Nucleus accumbens (tissue), 56 donors: ENCODE measurements at places on chromosomes 6 and 20.

- DNase-seq: no peak
These were observed 102.7 kb upstream of the AHI1 start for GRCh38 chr6:135600086-135600702.

- DNase-seq: peak; percentile 86
These were observed 670.9 kb downstream of the QKI start for GRCh38 chr6:164085091-164086075.

DNA sequence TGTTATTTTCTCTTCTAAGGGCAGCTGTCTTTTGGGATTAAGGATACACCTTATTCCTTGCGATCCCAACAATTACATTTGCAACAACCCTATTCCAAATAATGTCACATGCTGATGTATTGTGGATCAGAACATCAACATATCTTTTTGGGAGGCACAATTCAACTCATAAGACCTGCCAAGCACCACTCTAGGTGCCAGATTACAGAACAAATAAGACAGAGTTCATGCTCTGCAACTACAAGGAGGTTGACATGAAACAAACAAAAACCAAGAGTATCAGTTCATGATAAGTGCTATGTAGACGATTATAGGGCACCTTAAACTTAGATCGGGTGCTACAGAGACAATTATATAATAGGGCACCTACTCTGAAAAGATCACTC lies 203.2 kb upstream of the SGK1 start:
- no peak for DNase-seq

DNA sequence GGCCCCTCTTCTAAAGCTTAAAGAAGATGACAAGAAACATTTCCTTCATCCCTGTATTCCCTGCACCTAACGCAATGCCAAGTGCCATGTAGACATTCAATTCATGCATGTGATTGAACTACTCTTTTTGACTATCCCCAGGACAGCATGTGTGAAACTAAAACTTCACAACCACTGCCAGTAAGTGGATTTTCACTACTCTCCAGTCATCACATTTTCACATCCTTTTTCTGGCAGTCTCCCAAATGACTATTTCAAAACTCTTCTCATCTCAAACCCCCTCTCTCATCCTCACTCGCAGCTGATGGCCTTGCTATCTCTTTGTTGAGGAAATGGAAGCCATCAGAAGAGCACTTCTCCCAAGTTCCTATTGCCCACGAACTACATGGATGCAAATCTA lies 122.6 kb downstream of the OPRM1 start:
- DNase-seq: no peak

- no peak for DNase-seq
These were observed 4.9 kb downstream of the TNFAIP3 start for GRCh38 chr6:137871831-137872454.

DNA sequence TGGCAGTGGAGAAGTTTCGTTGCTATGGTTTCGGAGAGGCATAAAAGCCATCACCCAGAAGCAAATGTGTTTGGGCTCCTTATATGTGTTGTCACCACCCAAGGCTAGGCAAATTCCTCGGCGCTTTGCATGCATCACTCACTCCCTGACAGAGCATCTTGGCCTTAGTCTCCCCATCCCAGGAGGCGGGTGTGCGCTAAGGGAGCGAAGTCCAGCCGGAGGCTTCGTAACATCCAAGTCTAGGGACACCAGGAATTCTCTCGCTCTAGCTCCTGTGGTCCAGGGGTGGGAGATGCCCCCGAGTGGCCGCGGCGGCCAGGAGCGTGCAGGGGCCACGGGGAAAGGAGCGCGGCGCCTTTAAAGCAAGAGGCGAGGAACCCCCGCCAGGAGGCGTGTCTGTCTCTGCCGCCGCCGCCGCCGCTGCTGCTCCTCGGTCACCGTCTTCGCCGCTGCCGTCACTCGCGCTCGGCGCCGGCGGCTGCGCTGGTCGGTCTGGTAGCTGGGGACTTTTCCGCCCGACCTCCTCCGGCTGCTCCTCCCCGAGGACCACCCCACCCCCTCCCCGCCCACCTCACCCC lies at the start of gene GRIK2:
Gene GRIK2 (plus strand): TSS at position 458 of the 578 bp plus-strand sequence.
- DNase-seq: peak; percentile 56

DNA sequence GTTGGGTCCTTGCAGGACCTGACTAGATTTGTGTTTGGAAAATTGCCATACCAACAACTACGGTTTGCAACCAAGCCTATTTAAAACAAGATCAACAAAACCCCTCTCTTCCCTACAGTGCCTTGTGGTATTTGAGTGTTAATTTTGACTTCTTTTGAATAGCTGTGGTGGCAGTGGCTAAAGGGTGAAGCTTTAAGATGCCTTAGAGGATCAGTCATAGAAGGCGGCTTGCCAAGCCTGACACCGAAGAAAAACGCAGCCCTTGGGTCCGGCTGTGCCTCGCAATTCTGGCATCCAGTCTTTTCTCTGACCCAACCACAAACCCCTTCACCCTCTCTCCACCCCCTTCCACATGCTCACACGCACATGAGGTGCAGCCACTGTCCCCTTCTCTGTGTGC lies 32.6 kb downstream of the BMP6 start:
- no peak for DNase-seq

- DNase-seq: no peak
These were observed 6.0 kb downstream of the HRH3 start for GRCh38 chr20:62214067-62214466.

DNA sequence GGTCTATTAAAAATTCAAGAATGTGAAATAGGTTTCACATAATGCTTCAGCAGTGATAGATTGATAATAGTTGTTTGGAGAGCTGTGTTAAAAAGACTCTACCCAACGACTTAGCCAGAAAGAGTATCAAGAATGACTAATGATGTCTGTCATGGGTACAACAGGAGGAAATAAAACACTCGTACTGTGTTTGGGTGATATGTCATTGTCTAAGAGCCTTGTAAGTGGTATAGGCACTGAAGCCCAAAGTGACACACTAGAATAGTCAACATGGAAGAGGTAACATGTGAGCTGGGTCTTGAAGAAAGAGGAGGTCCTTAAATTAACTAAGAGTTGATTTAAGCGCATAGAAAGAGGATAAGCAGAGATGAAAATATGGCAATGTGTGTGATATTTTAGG lies 471.8 kb upstream of the MAN1A1 start:
- DNase-seq: no peak

GRCh38 chr20:5656126-5656525 lies 94.1 kb upstream of the SHLD1 start:
- DNase-seq: no peak

DNA sequence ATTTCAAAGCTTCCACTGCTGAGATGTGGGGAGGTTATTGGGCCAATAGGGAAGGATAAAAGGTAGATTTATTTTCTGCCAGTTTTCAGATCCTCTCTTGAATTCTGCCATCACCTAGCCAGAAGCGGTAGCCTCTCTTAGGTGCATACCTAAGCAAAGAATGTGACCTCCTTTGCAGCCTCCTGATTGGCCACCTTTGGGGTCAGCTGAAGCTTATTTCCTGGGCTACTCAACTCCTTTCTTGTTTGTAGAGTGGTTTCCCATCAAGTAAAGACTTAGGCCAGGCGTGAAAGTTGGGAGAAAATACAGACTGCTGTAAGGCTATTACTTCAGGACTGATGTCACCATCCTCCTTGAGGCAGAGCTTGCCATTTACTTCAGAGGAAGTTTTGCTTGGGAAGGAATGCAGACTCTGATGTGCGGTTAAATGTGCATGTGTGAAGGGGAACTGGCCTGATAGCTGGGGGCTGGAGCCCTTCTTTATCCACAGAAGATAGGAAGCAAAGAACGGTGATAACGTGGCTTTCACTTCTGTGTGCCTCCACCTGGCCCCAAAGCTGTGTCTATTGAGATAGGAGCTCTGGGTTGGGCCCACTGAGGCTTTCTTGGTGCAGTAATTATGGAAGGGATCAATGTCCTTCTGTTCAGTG lies 70.1 kb downstream of the TRMT11 start:
- DNase-seq: no peak

DNA sequence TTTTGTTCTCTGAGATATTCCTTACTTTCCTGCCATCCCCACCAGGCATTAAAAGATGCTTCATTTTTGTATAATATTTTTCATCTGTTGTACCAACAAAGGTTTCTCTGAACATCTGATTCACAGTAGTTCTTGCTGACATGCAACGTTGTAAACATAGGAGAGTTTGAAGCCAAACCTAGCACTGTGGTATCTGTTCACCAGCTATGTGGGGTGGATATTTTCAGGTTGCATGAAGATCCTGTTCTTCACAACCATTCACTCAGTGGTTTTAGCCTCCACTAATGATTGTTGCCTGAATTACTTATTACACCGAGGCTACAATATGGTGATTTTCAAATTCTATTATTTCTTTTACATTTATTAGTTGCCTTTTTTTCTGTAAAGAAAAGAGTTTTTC lies 56.5 kb downstream of the EYA4 start:
- no peak for DNase-seq

DNA sequence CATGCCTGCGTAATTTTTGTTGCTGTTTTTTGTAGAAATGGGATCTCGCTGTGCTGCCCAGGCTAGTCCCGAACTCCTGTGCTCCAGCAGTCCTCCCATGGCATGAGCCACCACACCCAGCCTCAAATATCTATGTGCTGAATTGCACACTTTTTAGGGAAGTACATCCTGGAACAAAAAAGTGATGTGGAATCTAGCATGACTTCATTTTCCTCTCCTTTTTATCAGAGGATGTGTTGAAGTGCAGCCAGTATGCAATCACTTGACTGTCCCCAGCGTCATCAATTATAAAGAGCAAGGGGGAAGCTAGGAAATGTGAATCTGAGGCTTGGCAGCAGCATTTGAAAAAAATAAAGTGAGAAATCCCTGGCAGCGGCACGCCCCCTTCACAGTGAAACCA lies 6.4 kb upstream of the EXOC2 start:
- no peak for DNase-seq

DNA sequence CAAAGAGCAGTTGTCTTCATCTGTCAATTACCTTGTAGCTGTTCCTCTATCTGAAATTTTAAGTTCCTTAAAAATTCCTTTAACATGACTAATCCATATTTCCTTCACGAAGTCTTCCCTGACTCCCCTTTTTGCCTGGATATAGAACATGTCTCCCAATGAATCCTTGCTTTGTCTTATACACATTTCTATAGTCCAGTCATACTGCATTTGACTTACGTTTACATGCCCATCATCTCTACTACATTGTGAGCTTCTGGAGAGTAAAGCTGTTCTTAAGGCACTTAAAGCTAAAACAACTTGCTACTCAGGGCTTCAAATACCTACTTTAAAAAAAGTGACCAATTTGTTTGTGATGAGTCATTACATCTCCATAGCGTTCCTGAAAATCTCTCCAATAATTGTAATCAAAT lies 4.9 kb downstream of the REV3L start:
- DNase-seq: no peak

DNA sequence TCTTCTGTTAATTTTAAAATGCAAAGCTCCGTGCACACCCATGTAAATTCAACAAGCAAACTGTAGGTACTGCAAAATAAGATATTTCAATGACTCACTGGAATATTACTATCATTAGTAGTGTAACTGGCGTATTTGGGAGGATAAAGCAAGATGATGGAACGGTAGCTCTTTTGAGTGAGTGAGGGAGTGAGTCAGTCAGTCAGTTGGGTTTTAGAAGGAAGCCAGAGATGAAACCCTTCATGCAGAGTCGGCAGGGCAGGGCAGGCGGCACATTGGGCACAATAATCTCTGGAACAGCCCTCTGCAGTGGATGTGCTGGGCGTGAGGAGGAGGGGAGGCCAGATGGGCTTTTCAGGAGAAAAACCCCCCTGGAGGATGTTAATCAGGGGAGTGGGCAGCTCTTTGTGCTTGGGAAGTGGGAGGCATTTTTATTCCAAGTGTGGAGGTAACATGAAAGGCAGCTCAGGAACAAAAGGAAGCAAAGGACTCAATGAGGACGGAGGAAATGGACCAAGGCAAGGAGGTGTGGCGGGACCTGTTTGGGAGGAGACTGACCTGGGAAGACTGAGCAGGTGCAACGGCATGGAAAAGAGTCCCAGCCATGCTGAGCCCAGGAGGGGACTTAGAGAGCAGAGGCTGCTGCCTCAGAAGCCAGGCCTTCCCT lies 171.2 kb downstream of the ZDHHC14 start:
- no peak for DNase-seq

GRCh38 chr6:125818225-125818657 lies 27.5 kb downstream of the NCOA7 start:
- DNase-seq: no peak

- no peak for DNase-seq
These were observed at the start of gene KCNK15 for GRCh38 chr20:44745598-44746366. KCNK15 (plus strand) TSS chr20:44745865; CDS start chr20:44745911, 46 bp downstream.

DNA sequence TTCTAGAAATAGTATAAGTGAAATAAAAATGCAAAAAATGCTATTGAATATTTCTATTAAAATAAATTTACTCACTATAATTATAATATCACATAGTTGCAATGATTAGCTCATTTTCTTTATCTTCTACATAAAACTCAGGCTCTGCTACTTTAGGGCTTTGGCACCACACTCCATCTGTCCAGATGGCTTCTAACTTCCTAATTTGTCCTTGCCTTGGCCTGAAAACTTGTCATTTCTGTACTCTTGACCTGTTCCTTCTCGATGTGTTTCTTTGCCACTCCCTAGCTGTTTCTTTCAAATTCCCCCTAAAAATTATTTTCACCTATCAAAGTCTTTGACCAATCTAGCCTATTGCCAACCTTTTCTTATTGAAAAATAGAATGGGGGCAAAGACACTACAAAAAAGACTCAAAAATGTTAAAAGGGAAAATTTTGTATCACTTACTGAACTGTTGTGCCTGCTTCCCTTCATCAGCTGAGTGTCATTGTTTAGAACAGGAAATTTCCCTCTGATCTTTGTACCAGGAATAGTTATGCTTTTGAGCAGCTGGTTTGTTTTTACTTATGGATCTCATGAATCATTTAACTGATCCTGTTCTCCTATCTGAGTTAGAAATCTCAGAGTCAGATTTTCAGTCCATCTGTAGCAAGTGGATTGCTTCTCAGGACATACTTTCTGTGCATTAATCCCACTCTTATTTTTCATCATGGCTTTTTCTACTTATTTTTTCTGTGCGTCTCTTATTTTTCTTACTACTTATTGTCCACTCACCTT lies 279.2 kb upstream of the CNR1 start:
- DNase-seq: no peak

- no peak for DNase-seq
These were observed 1047.8 kb downstream of the EPHA7 start for GRCh38 chr6:92371211-92372208.

DNA sequence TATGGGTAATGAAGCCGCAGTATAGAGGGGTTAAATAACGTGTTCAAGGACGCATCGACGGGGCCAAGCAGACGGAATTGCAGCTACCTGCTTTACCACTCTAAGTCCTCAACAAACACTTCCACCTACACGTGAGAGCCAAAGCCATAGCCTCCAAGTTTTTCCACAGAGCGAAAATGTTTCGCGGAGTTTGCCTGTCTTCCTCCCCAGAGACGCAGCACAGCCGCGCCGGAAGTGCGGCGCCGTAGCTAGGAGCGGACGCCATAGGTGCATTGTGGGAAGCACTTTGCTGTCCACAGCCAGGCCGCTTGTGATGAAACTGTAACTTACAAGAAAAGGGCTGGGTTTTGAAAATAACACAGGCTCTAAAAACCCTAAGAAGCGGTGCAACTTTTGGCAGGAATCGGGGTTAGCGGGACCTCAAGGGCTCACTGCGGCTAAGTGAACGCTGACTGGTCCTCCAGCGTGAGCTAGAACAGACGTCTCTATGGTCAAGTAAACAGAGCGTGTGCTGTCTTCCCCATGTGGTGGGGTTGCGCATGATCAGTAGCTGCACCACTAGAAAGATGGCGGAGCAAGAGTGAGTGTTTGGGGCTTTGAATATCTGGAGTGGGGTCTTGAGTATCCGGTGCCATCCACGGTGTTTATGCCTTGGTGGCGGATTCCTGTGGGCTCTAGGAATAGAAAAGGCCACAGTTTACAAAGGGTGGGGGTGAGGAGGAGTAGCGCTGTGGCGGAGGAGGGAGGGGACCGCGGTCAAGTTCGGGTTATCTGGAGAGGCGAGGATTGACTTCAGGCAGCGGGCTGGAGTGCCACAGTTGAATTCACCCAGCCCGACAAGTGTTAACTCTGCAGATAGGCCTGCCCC lies at the start of gene RPL7L1:
Gene RPL7L1 (plus strand): TSS at position 245 of the 868 bp plus-strand sequence. CDS start 295 bp downstream, at position 540.
- DNase-seq: peak; percentile 81
